Cerebellar nuclear complex (tissue), 1 donor: ENCODE measurements at places on chromosomes 4 and X.

- DNase-seq, result no peak
These were observed 47.2 kb upstream of the TMEM33 start for GRCh38 chr4:41887821-41888686.

DNA sequence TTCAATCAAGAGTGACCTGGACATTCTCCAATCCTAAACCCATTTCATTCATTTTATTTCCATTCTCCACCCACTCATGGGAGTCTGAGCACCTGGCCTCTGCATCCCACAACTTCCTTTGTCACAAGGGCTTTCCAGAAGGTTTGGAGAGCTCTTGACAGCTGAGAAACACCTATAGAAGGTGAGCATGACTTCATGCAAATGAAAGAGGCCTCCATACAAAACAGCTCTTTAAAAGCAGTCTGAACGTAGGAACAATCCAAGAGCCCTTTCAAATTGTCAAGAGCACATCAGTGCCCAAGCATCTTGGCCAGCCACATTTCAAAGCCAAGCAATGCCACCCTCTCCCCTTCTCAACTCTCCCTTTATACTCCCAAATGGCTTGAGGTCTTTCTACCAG is 74.9 kb upstream of the RAP2C start:
- no peak for DNase-seq

DNA sequence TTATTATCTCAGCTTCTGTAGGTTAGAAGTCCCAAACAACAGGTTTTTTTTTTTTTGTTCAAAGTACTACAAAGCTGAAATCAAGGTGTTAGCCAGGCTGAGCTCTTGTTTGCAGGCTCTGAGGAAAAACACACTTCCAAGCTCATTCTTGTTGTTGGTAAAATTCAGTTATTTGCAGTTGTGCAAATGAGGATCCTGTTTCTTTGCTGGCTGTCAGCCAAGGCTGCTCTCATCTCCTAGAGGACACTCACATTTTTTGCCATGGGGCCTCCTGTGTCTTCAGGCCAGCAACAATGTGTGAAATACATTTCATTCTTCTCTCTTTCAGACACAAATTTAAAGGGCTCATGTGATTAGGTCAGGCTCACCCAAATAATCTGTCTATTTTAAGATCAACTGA is 60.3 kb upstream of the HSD17B10 start:
- DNase-seq, result no peak

GRCh38 chr4:72582853-72583252 is 13.8 kb upstream of the ADAMTS3 start:
- no peak for DNase-seq

DNA sequence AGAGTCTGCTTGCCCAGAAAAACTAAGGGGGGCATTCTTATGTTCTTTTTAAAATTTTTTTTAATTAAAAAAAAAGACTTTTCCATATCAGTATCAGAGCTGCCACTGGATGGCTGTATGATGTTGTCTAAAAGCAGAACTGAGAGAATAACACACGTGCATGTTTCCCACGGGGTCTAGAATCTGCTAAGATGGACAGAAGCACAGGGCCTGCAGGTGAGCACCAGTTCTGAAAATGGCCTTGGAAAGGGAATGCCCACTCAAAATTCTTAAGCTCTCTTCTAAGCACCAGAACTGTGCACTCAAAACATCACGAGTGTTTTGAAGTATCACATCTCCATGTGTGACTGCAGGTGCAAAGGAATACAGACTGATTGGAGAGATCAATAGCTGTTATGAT is 61.1 kb downstream of the ARAP2 start:
- DNase-seq, result no peak

DNA sequence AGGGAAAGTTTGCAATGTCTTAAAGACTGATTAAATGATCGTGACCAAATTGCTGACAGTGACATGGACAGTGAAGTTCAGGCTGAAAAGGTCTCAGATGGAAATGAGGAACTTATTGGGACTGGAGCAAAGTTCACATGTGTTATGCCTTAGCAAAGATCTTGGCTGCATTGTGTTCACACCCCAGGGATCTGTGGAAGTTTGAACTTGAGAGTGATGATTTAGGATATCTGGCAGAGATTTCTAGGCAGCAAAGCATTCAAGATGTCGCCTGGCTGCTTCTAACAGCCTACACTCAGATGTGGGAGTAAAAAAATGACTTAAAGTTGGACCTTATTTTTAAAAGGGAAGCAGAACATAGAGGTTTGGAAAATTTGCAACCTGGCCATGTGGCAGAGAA is 21.4 kb downstream of the SCARB2 start:
- no peak for DNase-seq

DNA sequence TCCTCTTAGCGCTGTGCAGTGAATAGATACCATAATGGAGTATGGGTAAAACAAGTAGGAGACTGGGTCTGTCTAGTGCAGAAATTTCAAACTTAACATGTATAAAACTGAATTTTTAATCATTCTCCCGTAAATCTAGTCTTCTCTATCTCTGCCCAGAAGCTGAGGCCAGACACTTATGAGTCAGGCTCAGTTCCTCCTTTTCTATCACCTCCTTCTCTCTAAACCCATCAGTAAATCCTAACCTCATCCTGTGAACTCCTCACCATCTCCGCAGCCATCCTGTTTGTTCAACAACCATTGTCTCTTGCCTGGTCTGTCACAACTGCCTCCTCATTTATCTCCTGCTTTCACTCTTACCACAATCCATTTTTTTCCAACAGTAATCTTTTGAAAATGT is 19.8 kb upstream of the SGMS2 start:
- no peak for DNase-seq

DNA sequence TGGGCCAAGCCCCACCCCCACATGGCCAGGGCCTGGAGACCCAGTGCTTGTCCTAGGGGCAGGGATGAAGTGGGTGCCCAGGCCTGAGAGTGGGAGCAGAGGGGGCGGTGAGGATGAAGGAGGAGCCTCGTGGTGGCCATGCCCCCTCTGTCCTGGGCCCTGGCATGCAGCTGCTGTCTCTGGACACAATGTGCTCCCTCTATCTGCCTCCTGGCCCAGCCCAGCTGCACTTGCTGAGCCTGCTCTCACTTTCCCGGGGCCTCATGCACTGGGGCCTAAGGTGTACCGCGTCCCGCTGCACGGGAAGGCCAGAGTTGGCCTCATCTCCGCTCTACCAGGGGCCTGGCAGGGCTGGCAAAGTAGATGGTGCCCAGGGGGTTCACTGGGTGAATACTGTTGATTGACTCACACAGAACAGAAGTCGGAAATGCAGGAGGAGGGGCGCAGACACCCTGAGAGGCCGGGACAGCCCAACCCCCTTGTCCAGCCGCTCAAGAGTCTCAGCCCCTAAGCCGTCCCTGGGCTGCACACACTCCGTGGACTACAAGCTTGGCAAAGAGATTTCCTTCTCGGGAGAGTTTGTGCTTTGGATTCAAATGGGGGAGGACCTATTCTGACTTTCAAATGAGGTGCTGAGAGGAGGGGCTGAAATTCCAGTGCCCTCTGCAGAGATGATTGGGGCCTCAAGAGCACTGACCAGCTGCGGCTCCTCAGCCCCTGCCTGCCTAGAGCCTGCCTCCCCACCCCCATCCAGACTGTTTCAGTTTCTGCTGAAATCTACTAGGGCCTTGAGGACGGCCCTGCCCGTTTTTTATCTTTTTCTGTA is 112.4 kb downstream of the PSAPL1 start:
- no peak for DNase-seq

DNA sequence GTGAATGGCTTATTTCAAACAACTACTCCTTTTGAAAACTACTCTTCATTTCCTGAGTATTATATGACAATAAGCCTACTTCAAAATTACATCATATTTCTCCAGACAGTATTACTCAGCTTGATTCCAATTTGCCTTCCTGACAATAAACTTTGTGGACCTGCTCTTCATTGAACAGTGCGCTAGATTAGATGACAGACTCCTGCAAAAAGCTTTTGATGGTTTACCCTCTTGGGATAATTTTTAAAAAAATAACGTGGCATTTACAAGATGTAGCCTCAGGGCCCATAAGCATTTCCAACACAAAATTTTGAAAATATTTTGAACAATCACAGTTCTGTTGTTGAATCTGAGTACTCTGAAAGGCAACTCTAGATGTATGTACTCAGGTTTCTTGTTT is 25.9 kb downstream of the MGAT4D start:
- no peak for DNase-seq

GRCh38 chr4:28287831-28288233 is 1427.2 kb downstream of the STIM2 start:
- DNase-seq, result no peak

DNA sequence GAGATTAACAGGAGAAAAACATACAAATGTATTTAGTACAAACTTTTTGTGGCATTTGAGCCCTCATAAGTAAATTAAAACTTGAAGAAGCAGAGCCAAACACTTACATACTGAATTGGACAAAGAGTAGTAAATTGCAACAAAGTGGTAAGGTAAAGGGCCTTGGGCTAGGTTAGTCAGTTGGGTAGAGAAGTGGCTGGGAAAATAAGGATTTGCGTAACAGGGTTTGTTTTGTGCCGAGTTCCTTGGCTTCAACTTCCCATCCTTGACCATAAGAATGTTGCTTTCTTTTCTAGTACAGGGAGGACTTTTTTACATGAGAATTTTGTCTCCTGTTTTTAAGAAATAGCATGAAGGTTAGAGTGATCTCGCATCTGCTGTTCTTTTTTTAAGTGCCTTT is 33.3 kb upstream of the DSPP start:
- no peak for DNase-seq

GRCh38 chrX:38824176-38824575 is 22.9 kb downstream of the MID1IP1 start:
- DNase-seq, result no peak

GRCh38 chr4:105598052-105598451 is 45.6 kb downstream of the ARHGEF38 start:
- no peak for DNase-seq

GRCh38 chr4:61571761-61572559 is 371.8 kb downstream of the ADGRL3 start:
- DNase-seq, result no peak

DNA sequence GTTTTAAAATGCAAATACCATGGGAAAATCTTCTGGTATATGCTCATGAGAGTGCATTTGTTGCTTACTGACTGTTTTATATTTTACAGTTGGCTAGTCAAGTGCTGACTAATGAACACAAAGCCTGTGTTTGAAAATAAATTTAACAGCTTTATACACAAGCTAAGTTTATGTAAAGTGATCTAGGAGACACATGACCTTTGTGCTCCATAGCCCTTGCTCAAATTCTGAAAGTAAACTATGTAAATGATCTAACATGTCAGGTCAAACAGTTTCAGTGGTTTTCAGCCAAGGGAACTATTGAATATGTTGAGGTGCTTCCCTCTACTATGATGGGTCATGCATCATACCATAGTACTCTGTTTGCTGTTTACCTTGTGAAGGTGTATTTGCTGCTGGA is 36.7 kb downstream of the DIAPH2 start:
- DNase-seq, result no peak

DNA sequence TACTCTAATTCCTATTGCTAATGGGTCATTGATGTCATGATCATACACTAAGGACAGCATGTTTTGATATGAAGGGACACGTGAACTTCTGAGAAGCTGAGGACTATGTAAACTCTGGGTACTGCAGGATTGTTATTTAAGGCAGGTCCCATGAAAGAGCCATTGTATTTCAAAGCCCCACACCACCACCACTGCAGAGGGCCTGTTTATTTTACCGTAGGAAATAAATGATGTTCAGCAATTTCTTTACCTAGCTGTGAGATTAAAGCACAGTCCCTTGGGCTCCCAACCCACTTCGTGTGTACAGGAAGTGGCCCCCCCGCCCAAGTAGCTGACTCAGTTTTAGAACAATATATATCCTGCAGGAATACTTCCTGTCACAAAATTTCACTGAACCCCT is 89.8 kb upstream of the ACSL4 start:
- no peak for DNase-seq

- DNase-seq, result no peak
These were observed 133.1 kb upstream of the GNPDA2 start for GRCh38 chr4:44859477-44859876.

DNA sequence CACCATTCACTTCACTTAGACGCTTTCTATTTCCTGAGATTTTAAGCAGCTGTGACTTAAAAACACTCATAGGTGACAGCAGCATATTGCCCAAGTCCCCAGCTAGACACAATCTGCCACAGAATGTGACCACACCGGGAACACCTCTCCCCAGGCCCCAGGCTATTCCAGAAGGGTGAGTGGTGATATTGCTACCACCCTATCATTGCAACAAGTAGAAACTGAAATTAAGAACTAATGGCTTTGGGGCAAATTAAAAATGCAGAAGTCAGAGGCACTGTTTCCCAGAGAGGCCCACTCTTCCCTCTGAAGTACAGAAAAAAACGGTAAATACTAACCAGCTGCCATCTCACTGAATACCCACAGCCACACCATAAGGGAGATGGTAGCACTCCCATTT is 35.0 kb downstream of the QDPR start:
- DNase-seq, result no peak

- no peak for DNase-seq
These were observed 85.3 kb downstream of the DCAF8L2 start for GRCh38 chrX:27675493-27675892.

DNA sequence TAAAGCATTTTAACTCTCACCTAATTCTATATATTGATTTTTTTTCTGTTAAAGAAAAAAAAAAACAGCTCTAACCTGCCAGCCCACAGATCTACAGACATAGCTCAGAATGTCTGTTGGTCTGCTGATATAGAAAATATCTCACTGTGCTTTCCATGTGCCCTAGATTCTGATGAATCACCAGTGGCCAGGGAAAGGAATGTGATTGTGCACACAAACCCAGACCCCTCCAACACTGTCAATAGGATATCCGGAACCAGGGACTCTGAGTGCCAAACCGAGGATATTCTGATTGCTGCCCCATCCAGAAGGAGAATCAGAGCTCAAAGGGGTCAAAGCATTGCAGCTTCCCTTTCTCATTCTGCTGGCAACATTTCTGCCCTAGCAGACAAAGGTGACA is 12.1 kb upstream of the SCML1 start:
- DNase-seq, result no peak

DNA sequence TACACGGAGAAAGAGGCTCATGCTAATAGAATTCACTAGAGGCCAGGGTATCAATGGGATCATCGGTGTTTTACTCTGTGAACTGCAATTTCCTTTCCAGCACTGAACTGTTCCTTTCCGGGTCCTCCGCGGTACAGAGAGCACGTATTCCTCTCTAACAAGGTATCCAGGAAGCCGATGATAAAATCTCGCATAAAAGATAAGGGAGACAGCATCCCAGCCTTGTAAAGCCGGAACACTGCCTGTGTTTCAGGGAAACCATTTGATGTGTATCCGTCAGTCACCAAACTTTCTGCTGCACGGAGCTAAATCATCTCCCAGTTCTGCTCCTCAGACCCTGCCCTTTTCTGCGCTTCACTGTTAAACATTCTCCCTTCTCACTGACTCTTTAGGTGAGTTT is 54.0 kb downstream of the ING2 start:
- no peak for DNase-seq

- no peak for DNase-seq
These were observed 1.0 kb upstream of the ANKRD17 start for GRCh38 chr4:73259571-73260090.

- DNase-seq, result no peak
These were observed 363.0 kb downstream of the FAT4 start for GRCh38 chr4:125677665-125678307.

GRCh38 chr4:139763205-139763604 is 97.6 kb downstream of the MGST2 start:
- DNase-seq, result peak; percentile 0
